GM20000 (cell line): ENCODE measurements at places on chromosomes 1 and 21.

GRCh38 chr1:65149351-65150107 lies 1.5 kb downstream of the AK4 start:
- DNase-seq, result no peak

DNA sequence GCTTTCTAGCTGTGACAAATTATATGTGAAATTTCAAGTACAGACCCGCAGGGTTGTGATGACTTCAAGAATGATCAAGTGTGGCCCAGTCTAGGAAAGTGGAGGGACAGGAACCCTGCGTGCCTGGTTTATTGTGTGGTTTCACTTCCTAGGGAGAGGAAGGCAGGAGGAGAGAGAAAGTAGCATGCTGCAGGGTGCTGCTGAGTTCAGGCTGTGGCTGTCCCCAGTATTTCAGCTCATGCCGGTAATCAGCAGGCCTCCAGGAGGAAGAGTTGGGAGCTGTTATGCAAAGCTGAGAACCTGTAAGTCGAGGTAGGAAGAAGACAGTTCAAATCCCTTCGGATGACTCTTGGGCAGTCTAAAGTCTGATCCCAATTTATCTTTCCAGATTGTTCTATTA lies 140.4 kb downstream of the ROR1 start:
- DNase-seq, result no peak

DNA sequence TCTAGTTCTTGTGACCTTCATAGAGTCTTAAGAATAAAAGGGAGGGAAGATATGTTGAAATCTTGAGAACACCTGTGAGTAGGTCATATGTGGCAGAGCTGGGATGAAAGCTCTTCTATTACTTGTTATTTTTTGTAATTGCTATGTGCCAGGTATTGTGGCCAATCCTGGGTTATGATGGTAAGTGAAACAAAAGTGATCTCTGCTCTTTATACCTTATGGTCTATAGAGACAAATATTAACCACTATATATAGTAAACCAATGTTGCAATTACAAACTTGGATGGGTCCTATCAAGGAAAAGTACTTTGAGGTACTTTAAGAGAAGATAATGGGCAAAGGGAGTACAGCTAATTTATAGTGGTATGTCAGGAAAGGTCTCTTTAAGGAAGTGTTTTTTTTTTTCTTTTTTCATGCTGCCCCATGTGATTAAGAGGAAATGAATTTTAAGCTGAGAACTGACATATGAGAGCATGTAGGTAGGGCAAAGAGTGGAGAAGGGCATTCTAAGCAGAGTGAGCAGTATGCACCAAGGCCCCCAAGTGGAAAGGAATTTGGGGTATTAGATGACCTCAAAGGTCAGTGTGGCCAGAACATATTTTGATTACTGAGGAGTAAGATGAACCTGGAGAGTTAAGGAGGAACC lies 43.3 kb downstream of the POU2F1 start:
- no peak for DNase-seq

- no peak for DNase-seq
Measured at GRCh38 chr1:117161887-117162286, 40.3 kb upstream of the TRIM45 start.

GRCh38 chr1:83574791-83575190 lies 424.1 kb downstream of the TTLL7 start:
- no peak for DNase-seq

DNA sequence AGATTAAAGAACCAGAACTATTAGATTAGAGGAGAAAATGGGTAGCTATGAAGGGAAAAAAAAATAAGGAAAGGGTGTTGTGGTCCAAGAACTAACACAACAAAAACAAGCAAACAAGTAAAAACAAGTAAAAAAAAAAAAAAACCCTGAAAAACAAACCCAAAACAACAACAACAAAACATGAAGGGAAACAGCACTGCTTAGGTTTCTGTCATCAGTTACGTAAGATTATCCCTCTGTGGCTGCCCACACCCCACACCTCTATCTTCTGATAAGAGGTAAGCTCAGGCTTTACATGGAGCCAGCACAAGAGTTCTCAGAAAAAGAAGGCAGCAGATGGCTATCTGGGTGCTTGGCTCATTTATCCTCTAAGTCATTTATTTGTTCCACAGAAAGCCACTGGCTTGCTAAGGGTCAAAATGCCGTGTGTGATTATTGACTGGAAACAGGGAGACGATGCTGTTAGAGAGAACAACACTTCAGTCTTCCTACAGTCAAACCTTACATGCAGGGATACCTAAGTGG lies 57.5 kb downstream of the KIAA0319L start:
- DNase-seq, result no peak

DNA sequence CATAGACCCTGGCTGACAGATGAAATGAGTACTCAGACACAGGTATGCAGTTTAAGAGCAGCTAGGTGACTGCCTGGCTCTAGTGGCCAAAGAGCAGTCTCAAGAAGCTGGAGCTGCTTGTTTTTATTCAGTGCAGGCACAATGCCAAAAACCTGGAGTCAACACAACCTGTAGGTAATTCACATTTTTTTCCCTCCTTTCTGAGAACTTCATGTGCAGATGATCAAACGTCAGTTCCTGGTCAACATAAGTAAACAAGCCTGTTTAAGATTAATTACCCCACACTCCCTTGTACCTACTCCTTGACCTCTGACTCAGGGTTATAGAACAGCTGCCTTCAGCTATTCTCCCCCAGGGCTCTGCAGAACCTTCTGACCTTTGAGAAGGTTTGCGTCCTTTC lies 17.3 kb upstream of the ACADM start:
- no peak for DNase-seq

- DNase-seq, result no peak
Measured at GRCh38 chr1:58264462-58264861, 282.1 kb downstream of the OMA1 start.

DNA sequence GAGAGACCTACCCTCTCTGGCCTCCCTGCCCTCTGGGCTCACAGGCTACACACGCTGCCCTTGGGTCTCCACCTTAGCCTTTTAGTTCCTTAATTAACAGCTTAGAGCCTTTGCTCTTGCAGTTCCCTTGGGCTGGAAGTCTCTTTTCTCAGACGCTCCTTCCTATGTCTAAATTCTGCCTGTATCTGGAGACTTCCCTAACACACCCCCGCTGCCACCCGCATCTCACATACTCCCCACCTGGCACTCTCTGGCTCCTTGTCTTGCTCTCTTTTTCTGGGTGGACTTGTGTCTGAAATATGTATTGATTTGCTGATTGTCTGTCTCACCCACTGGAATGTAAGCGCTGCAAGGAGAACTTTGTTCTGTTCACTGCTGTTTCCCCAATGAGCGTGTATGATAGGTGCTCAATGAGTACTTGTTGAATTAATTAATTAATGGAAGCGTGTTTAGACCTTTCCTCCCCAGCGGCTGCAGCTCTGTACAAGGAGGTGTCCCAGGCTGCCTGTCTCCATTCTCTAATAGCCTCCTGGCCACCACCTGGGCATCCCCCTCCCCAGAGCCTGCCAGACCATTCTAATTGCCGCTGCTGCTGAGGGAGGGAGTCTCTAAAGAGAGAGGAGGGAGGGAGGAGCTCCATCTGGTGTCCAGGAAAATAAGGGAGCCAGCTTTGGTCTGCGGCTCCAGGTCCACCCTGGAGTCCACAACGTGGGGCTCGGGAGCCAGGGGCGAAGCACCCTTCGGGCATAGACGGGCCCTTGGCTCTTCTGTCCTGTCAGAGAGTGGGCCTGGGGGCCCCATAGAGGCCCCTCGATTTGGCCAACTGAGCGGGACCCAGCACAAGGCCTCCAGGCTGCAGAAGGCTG lies 95.4 kb downstream of the RNF220 start:
- no peak for DNase-seq

DNA sequence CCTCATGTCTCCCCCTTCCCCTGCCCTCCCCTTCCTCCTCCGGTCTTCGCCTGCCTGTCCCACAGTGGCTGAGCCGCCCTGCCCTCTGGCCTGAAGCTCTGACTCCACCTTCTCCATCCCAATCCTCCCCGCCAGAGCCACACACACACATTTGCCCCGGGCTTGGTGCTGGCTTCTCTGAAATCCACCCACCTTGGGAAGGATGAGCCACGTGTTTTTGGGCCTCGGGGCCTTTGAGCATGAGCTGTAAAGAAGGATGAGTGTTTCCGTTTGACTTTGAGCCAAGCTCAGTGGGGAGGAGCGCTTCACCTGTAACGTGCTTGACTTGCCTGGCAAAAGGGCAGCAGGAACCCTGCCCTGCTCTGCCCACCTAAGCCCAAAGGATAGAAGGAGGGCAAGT lies 295.1 kb downstream of the SIPA1L2 start:
- no peak for DNase-seq

GRCh38 chr1:41514381-41514780 lies 29.9 kb upstream of the EDN2 start:
- no peak for DNase-seq

DNA sequence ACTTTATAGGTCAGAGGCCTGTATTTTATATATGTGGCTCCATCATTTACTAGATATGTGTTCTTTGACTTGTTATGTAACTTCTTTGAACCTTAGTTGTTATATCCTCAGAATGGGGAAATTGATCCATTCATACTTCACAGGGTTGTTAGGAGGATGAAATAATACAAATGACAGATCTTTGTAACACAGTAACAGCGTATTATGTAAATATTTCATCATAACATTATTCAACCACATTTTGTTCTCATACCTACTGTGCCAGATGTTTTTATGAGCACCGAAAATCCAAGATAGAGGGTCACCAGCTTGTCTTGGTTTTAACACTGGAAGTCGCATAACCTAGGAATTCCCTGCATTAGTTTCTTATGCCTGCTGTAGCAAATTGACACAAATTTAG lies 3.3 kb downstream of the SUCO start:
- no peak for DNase-seq

GRCh38 chr1:60069691-60070090 lies 3.9 kb downstream of the C1orf87 start:
- no peak for DNase-seq

DNA sequence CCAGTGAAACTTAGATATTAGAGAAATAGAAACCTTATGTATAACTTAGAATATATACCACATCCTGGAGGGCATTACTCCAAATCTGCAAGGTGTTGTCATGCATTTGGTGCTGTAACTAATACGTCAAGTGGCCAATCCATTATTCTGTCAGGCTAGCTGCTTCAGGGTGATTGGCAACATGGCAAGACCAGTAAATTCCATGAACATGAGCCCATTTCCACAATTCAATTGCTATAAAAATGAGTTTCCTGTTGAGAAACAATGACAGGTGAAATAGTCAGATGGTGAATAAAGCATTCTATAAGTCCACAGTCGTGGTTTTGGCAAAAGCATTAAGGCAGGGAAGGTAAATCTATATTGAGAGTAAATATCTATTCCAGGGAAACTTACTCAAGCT lies 566.0 kb downstream of the ADGRL2 start:
- DNase-seq, result no peak

DNA sequence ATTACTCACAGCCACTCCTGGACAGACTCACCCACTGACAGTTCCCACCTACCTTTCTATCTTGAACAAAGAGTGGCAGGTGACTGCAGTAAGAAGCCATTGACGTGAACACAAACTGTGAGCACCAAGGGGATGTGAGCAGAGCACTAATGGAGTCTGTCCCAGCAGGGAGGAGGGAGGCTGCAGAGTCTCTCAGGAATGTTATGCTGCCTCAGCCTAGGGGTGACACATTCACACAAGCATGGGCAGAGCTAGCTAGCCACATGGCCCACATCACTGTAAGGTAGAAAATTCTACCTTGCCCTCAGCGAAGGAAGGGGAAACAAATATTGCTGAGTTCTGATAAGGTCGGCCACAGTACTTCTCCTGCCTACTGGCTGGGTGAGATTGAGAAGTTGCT lies 56.8 kb upstream of the PTGFRN start:
- no peak for DNase-seq

GRCh38 chr1:22749919-22750684 lies 39.5 kb downstream of the EPHB2 start:
- no peak for DNase-seq

DNA sequence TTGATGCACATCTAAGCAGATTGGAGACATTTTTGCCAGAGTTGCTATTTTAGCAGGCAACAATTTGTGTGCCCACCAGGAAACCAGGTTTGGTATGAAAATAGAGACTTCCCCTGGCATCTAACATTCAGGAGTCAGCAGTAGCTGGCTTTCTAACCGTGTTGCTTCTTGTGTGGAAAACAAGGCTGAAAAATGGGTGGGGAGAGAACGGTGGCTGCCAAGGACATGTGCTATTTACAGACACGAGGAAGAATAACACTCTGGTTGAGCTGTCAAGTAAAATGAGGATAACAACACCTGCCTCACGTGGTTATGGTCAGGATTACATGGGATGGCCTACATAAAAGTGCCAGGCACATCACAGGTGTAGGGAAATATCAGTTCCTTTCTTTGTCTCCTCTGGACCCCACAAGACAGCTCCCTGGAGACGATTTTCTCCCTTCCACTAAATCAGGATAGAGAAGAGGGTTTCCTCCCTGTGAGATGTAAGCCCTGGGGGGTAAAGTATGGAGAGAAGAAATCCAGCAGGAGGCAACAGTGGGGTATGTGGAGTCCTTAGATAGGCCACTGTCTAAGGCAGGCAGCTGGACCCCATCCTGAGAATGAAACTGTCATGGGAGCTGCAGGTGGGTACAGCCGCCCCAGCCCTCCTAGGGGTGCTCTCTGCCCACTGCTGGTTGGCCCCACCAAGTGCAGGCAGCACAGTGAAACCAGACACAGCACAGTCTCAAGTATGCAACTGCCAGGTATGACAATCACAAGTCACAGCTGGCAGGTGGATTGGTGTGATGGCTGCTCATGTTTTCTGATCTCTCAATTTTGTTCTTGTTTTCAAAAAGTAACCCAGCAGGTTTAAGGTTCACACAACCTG lies 80.3 kb downstream of the TENT5C start:
- no peak for DNase-seq

DNA sequence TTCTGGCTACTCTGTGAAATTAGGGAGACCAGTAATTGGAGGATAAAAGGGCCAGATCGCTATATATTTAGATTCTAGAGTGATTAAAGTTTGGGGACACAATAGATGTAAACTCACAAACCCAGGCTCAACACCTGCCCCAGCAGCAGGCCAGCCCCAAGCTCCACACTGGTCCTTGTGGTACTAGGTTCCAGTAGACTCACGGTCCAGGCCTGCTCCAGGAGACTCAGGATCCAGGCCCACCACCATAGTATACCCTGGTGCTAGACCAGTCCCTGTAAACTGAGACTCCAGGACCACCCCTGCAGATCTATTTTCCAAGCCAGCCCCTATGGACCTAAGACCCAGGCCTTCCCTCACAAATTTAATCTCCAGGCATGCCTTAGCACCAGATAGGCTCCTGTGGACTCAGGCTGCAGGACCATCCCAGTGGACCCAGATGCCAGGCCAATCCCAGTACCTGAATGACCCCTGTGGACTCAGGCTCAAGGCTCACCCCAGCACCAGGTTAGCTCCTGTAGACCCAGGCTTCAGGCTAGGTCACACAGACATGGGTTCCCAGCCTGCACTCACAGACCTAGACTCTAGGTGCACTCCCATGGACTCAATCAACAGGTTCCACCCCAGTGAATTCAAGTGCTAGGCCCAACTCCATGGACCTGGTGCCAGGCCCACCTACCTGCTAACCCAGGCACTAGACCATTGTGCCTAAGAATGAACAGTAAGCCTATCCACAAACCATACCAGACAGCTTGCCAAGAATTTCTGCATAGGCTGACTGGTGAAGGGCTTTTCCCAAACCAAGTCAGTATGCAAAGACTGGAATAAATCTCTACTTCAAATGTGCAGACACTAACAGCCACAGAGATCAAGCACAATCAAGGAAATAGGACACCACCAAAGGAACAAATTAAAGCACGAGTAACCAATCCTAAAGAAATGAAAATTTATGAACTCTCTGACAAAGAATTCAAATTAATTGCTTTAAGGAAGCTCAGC lies 13.8 kb upstream of the DENND1B start:
- no peak for DNase-seq
